ENCODE measurements at places on chromosomes 11 and 22.

DNA sequence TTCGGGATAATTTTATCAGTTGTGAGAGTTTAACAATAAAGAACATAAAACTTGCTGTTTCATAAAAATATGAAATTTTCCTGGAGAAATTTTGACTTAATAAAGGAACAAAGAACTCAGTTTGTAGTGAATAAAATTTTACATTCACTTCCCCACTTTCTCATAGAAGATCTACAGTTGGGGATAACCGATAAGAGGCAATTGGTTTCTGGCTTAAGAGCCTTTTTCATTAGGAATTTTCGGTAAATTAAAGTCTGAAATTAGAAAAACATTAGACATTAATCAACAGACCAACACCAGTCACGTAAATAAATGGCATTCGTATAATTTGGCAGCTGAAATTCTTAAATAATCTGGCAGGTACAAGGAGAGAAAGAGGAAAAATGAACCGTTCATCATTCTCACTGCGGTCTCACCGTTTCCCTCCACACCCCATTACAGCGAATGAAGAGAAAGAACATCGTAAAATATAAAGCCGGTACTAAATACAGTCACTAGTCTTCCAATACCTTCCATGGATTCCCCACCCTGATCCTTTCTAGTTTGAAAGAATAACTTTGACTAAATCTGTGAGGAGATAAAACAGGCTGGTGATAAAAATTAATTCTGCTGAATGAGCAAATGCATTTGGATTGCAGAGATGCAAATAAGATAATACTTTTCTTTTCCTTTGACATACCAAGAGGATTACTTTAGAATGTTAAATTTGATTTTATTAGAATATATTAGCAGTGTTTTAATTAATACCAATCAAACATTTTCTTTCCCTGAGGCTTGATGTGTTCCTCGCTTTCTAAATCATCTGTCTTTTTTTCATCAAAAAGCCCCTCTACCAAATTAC lies 19.5 kb downstream of the BLID start:
- no peak for DNase-seq

DNA sequence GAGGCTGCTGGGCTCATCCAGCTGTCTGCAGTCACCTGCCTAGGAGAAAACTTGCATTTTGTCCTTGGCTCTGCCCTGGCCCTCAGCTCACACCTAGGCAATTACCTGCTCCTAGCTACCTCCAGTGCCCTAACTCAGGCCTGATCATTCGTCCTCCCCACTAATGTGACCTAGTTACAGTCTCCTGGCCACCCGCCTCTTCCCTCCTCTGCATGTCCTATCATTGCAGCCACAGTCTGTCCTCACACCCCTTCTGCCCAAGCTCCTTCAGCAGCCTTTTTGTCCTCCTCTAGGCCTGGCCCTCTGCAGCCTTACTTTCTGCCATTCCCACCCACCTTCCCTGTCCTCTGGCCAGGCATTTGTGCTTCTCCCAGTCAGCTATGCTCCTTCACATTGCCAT lies 17.7 kb upstream of the CCDC134 start:
- no peak for DNase-seq

- DNase-seq: no peak
Observed at GRCh38 chr11:126352934-126353801, 2.3 kb upstream of the ST3GAL4 start.

- no peak for DNase-seq
Observed at GRCh38 chr11:16587670-16588069, 150.8 kb upstream of the C11orf58 start.

All from activated T-helper 1 cell treated with Interleukin-2 at 50 U/mL for 16 hours (primary cell).